IPS-NIHi11 (cell line): ENCODE measurements at places on chromosomes 3 and 15.

DNA sequence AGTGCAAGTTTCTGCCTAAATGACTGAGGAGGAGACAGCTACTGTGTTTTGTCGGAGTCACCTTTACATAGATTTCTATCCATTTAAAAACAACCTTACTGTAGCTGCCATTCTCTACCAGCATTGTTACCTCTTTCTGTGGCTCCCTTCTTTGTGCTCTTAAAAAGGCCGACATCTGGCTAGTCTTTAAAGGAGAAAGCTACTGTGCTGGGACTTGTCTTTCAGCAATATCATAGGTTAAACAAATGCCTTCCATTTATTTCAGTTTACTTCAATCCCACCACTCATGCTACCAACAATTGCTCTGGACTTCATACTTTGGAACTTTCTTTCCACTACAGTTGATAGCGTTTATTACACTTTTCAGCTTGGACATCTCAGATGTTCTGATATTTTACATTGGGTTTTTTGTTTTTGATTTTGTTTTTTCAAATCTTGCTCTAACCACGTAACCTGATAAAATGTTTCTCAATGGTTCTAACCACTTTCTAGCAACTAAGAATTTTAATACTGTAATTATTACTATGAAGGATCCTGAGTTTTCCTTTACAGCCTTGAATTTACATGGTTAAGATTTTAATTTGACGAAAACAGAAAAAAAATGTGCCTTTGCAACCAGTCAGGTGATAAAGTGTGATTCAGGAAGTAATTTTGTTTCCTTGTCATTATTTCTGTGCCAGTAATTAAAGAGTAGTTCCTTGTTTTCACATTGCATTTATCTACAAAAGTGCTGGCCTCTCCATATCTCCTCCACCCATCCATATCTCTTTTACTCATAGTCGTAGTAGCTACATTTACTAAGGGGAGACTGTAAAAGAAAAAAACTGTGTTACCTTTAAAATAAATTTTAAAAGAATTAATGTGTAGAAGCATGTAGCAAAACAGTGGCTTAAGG, 1.3 kb upstream of the CBLB start:
- no peak for DNase-seq

DNA sequence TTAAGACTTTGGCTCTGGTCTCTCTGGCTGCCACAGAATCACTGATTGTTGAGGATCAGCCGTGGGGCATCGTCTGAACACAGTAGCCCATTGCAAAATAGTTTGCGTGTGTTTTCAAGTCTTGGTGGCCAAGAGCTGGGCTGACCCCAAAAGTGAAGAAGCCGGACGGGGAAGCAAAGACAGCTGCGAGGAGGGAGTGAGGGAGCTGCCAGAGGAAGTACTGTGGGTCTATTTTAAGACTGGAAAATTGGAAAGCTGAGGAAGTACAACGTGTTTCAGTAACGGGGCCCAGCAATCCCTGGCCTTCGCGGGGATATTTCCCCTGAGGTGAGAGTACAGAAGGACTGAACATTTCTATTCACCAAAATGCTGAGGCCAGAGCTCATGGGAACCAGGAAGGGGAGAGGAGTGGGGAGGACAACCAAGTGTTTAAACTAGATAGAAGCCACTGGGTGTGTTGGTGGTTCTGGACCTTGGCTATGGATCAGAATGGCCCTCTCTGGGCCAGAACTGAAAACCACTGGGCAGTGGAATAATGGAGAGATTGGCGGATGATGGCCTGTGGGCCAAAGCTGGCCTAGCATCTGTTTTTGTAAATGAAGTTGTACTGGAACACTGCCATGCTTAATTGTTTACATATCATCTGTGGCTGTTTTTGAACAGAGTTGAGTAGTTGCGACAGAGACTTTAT, 34.1 kb upstream of the LIMD1 start:
- no peak for DNase-seq

DNA sequence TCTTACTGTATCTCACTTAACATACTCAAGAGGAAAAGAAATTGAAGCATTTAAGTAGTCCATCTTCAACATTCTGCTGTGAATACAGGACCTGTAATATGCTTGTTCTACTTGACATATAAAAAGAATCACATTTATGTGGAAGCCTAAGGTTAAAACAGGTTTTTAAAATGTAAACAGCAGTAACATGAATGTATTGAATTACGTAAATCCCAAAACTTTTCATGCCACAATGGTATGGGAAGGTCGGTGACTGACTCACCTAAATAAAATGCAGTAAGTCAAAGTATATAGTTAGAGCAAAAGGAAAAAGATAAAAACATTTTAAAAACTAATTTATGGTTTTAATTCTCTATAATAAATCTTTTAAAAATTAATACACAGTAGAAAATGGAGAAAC, 115.7 kb upstream of the TJP1 start:
- DNase-seq: no peak

DNA sequence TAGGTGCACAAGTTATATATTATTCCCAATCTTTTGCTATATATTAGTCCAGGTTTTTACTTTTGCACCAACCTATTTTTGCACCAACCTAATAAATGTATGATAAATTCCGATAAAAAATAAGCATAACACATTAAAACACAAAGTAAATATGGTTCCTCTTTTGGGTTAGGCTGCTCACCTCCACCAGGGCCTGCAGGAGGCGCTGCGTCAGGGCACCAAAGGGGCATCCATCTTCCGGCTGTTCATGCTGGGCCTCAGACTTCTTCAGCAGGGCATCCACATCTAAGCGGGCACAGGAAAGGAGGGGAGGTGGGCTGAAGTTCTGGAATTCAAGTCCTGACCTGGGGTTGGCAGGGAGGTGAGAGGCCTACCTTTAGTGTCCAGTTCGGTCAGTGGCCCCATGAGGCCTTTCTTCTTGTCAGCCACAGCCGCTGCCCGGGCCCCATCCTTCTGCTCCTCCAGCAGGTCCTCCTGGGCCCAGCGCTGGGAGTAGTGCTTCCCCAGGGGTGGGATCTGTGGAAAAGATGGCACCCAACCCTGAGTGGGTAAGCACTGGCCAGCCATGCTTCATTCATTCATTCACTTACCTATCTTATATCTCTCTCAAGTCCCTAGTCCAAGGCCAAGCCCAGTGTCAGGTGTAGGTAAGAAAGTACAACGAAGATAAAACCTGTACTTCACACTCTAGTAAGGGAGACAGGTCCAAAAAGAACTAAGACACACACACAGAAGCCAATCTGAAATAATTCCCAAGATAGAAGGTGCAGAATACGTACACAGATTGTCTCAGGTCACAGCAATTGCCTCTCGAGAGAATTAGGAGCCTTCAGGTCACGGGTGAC, 5.2 kb downstream of the TADA3 start:
- peak; percentile 63 for DNase-seq

GRCh38 chr3:71723452-71724170, 1.6 kb downstream of the EIF4E3 start:
- no peak for DNase-seq

DNA sequence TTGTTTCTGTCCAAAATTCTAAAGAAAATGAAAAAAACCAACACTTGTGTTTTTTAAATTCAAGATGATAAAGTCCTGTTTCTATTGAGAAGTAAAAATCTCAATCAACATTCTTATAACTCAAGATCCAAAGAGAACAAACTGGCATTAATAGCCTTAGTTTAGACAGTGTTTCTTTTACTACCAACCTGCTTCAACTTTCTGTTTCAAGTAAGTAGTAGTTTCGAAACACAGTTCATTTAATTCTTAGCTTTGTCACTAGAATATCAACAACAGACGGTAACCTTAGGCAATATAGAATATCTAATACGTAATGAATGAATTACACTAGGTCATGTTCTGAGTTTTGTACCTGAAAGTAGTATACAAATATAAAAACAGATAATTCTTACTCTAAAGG, 23.7 kb downstream of the CIP2A start:
- no peak for DNase-seq

DNA sequence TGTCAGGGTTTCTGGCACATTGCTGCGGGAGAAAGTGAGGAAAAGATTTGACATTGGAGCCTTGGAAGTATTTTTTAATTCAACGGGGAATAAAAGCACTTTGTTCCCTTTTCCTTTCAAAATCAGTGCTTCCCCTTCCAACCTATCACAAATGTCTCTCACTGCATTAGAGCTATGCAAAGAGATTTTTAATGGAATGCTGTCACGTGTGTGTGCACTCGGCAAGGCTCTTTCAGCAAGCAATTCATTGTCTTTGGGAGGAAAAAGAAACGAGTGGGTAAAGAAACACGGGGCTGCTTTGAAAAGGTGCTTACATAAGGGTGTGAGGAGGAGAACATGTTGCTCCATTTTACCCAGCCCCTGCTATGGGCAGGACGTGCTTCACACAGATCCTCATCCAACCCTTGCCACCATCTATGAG, 490.4 kb upstream of the PROK2 start:
- DNase-seq: no peak

DNA sequence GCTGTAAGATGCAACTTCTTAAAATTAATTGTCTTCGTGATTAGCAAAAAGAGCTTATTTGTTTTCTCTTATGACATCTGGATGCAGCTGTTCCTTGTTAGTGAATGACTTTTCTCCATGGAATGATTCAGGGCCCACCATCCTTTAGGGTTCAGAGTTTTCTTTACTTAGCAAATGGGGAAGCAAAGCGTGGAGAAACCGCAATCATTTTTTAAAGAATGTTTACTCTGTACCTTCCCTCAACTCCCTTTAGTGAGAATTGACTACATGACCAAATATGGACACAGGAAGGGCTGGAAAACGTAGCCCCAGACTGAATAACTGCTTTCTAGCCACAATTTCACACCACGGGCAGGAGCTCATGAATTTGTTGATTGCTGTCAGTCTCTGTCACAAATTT, 130.1 kb downstream of the EDEM1 start:
- no peak for DNase-seq

GRCh38 chr3:3907023-3907422, 107.8 kb downstream of the LRRN1 start:
- DNase-seq: no peak

- no peak for DNase-seq
Measured at GRCh38 chr3:98827221-98827920, 64.2 kb downstream of the ST3GAL6 start.

DNA sequence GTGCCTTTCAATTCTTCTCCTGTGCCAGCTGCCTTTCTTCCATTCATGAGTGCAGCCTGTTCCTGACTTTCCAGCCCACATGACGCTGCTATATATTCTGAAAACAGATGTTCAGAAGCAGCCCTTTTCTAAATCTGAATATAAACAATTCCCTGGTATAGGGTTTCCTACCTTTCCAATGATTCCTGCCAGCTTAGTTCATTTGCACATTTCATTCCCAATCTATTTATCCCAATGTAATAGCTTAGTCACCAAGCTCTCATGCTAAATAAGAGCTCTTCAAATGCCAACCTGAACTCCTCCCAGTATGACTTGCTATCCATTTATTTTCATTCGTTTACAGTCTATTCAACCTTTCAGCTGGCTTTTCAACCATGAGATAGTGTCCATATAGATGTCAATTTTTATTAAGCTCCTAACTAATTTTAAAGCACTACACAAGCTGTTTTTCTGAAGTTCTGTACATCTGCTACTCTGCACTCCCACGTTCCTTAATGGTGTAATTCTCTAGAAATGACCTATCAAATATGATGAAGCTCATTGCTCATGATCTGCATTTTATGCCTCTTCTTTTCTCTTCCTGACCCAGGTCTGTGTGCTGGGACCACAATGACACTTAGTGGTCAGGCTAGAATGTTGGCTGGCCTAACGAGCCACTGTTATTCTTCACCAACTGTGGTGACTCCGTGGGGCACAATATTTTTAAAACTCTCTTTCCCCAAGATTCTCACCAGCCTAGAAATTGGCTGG, 605.0 kb upstream of the TBL1XR1 start:
- no peak for DNase-seq

DNA sequence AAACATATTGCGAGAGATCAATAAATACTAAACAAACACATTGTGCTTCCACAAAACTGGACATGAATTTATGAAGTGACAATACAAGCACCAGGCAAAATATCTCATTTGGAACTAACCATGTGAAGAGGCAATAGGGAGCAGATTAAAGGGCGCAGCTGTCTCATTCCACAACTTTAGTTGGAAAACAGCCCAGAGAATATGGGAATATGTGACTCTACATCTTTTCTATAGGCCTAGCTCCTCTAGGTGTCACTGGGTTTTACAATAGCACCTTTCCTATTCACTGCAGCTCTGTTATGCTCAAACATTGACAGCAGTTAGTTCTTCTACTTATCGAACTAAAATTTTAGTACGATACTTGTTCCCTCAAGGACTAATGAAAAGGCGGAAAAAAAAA, 866.3 kb upstream of the GBE1 start:
- DNase-seq: no peak

GRCh38 chr3:62253971-62254370, 119.4 kb downstream of the FEZF2 start:
- DNase-seq: no peak

DNA sequence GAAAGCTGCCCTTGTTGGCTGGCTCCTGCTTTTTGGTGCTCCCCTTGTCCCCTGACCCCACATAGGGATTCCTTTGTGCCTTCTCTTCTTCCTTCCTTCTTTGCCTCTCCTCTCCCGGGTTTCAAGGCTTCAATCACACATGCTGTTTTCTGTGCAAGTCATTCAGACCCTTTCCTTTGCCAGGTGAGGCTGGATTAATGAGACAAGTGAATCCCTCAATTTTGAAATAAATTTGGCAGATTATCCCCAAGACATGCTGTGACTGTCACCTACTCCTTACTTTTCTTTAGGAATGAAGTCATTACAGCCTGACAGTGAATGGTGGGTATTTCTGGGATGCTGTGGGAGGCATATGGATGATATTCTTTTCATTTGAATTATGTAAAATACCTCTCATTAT, 259.0 kb upstream of the RGMA start:
- DNase-seq: no peak

GRCh38 chr3:195259475-195260279, 11.3 kb downstream of the XXYLT1 start:
- peak; percentile 98 for DNase-seq

DNA sequence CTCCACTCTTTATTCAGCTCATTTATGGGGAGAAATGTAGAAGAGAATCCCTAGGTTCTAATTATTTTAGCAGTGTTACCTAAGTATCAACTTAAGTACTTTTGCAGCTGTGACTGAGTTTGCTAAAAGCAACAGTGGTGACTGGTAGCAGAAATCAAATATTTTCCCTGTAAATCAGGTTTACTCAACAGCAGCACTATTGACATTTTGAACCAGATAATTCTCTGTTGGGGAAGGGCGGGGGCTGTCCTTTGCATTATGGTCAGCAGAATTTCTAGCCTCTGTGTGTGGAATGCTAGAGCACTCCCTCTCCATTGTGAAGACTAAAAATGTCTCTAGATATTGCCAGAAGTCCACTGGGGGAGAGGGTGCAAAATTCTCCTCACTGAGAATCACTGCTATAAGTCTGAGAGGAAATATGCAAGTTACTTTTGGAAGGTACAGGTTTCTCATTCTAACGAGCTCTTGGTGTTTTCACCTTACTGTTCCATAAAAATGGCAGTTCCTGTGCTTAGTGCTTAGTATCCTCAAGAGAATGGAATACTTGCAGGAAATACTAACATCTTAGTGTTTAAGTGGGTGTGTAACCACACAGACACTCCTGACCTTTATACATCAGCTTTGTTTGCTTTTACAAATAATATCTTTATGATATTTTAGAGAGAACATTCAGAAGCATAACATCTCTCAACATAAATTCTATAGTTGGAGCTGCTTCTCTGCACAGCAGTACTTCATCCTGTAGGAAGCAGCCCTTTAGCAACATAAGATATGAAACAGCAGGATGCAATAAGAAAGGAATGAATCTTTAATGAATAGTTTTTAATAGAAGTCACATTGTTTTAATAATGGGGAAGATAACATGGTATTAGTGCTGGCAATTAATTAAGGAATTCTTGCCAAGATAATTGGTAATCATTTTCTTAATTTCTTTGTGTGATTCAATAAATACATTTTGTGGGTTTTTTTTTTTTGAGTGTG, 246.5 kb upstream of the GOLIM4 start:
- DNase-seq: no peak

- DNase-seq: no peak
Measured at GRCh38 chr15:100196326-100197058, 145.3 kb downstream of the ADAMTS17 start.
